Right ventricle myocardium inferior (tissue), 1 donor: ENCODE measurements at places on chromosomes 1 and 21. TPM values are rescaled to one million over a fixed set of nuclear protein-coding genes. Genes with fewer than 3 reads are reported as not detected.

- DNase-seq: no peak
These were observed 211.6 kb downstream of the LRRC40 start for GRCh38 chr1:69993810-69994209.

DNA sequence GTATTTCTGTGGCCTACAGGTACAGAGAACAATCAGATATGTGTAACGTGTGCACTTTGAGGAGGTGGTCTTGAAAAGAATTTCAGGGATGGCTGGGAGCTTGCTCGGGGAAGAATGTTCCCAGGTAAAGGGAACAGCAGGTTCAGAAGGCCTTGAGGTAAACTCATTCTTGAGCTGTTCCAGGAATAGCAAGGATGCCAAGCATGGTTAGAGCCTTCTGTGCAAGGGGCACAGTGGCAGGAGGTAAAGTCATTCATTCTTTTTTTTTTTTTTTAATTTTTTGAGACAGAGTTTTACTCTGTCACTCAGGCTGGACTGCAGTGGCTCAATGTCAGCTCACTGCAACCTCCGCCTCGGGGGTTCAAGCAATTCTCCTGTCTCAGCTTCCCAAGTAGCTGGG, 10.0 kb downstream of the UBE4B start:
- no peak for DNase-seq

GRCh38 chr1:51313961-51314777, 16.2 kb downstream of the TTC39A start:
- DNase-seq: no peak

DNA sequence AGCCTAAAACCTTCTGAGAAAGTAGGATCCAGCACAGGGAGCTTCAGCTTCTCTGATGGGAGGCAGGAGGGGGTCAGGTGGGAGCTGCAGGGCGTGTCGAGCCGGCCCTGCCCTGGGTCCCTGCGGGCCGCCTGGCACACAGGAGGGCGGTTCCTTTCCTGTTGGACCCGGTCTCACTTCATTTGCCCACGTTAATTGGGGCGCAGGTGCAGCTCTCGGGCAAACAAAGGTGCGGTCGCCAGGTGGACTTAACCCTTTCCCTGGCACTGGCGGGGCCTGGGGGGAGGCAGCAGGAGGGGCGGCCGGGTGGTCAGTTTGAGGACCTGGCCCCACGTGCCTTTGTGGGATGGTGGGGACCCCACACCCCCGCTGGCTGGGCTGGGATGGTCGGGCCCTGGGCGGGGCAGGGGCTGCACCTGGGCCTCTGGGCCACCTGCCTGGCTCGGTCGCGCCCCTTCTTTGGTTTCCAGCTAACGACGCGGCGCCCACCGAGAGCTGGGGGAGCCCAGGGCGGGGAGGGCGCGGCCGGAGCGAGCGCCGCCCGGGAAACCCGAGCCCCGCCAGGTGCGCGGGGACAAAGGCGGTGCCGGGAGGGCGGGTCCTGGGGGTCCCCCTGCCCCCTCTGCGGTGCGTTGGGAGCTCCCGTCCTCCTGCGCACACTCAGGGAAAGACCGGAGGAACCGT, 20.8 kb upstream of the C1orf159 start:
- no peak for DNase-seq

DNA sequence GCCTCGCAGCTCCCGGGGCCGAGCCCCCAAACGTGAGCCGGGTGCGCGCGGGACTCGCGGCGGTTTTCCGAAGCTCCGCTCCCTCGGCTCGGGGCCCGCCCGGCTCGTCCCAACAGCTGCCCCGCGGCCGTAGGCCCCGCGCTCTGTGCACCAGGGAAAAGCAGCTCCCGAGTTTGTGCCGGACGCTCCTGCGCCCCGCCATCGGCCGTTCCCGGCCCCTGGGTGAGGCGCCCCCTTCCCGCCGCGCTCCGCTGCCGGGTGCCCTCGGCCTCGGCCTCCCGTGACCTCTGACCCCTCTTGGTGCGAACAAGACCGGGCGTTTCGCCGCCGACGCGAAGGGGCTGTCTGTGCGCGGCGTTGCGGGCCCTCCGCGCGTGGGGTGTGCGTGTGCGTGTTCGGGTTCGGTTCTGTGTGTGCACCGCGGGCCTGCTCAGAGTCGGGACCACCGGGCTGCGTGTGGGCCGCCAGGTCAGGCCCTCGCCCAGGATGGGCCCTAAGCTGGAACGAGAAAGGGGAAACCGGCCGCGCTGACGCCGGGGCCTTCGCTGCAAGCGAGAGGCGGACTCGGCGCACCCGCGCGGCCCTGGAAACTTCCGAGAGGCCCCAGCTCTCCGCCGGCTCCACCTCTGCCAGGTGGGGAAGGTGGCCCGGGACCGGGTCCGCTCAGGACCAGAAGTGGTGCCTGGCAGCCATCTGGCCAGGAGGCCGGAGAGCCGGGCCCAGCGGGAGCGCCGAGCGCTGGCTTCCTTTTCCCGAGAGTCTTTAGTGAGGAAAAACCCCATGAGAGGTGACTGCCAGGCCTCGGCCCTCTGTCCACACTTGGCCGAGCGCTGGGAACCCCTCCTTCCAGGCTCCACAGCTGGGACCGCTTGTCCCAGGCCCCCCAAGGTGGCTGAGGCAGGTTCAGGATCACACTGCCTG, 1.9 kb downstream of the PRDM16 start:
- DNase-seq: peak; percentile 69

DNA sequence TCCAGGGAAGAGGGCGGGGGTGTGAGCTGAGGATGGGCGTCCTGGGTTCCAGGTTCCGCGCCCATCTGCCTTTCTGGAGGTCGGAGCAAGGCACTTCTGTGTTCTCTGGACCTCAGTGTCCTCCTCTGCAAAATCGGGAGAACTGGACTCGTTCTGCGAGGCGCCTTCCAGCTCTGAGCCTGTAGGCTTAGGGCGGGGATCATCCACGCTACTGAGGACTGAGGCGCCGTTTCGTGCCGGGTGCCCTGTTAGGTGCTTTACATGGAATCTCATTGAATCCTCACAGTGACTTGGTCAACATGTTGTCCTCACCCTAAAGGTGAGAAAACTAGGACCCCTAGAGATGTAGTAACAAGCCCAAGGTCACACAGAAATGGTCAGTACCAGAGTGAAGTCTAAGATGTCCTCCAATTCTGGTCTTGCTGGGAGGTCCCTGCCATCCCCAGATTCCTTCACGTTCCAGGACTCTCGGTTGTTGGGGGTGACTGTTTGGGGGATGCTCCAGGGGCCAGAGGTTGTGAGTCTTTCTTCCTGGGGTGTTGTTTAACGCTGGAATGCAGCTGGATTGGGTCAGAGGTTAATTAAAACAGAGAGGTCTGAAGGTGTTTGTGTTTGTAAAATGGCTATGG, 677 bp downstream of the PRKAA2 start:
- no peak for DNase-seq

- DNase-seq: peak; percentile 77
These were observed at the start of gene MINDY1 for GRCh38 chr1:151006327-151007052. MINDY1 (minus strand) TSS chr1:151006902; CDS start chr1:151002617, 4,285 bp downstream.

- DNase-seq: no peak
These were observed 17.0 kb upstream of the DMBX1 start for GRCh38 chr1:46472498-46473181.

GRCh38 chr1:189859385-189859977, 618.2 kb downstream of the BRINP3 start:
- DNase-seq: no peak

DNA sequence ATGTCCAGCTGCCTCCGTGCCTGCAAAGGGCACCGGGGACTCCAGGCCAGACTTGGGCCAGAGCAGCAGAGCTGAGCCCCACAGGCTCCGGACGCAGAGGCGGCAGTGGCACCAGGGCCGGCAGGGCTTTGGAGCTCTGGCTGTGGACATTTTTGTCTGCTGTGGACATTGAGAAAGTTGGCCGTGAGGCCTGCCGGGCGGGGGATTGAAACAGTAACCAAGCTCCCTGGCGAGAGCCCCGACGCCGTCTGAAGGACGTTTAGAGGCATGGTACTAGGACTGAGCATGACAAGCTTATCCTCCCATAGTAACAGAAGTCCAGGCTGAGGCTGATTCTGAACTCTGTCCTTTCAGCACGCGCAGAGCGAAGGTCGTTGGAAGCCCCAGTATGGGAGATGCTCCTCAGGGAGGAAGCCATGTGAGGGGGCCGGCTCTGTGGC, 323.8 kb downstream of the AMY1C start:
- no peak for DNase-seq

GRCh38 chr1:192889082-192889481, 80.2 kb downstream of the RGS2 start:
- no peak for DNase-seq

GRCh38 chr1:115980998-115981993, 5.0 kb downstream of the SLC22A15 start:
- no peak for DNase-seq

GRCh38 chr1:173175514-173176145, 31.5 kb downstream of the TNFSF4 start:
- DNase-seq: no peak

DNA sequence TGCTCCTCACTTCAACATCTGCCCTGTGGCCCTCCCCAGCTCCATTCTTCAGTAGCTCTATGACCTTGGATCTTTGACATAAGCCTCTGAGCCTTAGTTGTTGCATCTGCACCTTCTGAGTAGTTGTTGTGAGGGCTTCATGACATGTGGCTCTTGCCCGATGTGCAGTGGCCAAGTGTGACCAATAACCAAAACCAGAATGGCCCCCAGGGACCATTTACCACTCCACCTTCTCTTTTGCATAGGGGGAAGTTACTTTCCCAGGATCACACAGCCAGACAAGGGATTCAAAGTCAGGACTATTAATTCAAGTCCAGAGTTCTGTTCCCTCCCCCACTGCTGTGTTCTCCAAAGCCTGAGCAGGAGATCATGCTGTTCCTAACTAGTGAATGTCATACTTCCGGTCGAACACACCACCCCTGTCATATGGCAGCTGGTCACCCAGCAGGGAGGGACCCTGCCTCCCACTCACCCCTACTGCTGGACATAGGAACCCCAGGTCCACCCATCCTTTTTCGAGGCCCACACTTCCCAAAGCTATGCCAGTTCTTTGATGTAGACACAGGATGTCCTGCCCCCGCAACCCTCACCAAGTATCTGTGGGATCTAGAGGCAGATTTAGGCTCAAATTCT, 4.0 kb downstream of the FGR start:
- DNase-seq: peak; percentile 73

DNA sequence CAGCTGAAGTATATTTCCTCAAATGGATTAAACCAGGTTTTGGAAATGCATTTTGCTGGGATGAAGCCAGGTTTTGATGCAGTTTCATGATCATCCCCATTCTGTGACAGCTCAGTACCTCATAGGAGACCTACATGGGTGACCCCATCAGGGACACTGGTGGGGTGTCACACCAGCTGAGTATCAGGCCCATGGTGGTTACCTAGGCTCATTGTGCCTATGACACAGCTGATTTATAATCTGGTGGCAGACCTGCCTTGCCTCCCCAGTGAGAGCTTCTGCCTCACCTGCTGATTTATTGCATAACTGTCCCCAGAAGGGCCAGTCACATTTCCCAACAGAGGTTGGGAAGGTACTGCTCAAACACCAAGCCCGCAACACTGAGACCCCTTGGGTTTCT, 3.8 kb downstream of the NCF2 start:
- DNase-seq: no peak

- peak; percentile 65 for DNase-seq
These were observed 13.5 kb downstream of the COL18A1 start for GRCh38 chr21:45418301-45419071.

DNA sequence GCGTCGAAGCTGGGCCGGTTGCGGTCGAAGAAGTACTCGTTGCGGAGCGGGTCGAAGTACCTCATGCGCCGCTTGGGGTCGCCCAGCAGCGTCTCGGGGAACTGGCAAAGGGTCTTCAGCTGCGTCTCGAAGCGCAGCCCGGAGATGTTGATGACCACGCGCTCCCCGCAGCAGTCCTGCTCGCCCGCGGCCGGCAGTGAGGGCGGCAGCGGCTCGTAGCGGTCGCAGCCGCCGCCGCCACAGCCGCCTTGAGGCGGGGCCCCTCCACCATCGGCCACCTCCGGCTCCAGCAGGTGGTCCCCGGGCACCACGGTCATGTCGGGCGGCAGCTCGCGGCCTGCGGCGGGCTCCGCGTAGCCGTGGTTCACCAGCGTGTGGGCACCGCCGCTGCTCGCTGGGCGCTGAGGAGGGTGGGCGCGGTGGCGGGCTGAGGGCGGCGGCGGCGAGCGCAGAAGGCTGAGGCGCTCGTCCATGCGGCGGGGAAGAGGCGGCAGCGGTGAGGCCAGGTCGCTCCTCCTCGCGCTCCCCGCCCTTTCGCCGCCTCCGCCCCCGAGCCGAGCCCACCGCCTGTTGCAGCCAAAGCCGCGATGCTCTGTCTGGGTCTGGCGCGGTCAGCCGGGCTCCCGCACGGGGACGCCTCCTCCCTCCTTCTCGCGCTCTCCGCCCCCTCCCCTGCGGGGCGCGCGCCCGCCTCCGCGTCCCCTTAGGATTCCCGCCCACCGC, at the start of gene KCNA3:
Gene KCNA3 (minus strand): TSS at position 604 of the 723 bp plus-strand sequence. CDS start 131 bp downstream, at position 473.
- DNase-seq: peak; percentile 68

- no peak for DNase-seq
These were observed 117.9 kb upstream of the KRTAP19-8 start for GRCh38 chr21:31156169-31156568.

DNA sequence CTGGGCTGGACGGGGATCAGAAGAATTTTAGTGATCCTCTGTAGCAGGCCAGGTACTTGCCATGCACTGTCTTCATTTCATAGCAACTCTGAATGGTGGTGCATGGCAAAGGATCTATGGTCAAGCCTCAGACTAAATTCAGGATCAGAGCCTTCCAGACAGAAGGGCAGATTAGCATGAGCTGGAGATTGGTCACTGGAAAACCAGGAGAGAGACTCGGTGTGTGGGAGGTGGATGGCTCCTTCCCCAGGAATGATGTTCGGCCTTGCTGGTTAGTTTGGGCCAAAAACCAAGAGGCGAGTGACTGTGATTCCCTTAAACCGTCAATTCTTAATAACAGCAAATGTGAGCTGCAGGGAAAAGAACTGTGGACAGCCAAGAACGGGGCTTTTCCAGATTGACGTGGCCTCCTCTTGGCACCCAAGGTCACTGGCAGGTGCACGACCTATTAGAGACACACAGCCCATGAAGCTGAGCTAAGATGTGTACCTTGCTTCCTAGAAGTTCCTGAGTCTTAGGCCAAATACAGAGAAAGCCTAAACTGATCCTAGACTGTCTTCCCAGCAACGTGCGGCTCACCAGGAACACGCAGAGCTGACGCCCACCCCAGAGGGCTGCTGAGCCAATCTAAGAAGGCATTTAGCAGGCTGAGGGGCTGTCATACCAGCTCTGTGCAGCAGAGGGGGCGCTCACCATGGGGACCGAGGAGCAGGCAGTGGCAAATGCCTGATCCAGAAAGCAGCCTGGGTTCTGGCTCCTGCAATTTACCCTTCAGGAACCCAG, 18.5 kb downstream of the ALDH4A1 start:
- peak; percentile 83 for DNase-seq

DNA sequence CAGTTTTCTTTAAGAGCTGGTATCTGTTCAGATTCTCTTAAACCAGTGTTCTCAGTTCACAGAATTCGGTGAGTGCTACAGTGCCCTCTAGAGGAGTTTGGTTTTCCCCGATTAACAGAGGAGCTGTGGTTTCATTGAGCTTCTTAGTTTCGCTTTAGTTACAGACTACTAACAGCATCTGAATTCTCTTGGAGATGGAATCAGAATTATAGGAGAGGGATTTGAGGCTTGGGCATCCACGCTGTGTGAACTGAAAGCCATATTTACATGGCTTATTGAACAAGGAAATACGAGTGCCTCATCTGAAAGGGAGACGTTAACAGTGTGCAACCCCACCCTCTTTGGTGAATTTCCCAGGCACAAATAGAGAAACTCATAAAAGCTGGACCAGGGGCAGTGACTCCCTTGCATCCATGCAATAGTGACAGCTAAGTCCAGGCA, 202.0 kb downstream of the USH2A start:
- no peak for DNase-seq

Gene NHLH1
- not detected for total RNA-seq

Gene RIPK4
- total RNA-seq: 0.08 TPM

Gene COL9A2
- 0.24 TPM for total RNA-seq

Gene CELA3A
- not detected for total RNA-seq

Gene CHRM3
- total RNA-seq: 0.35 TPM

Gene TSSK3
- 1.2 TPM for total RNA-seq
